Vagina (tissue), 2 donors: ENCODE measurements at places on chromosomes 12 and 14. TPM values are rescaled to one million over a fixed set of nuclear protein-coding genes. Genes with fewer than 3 reads are reported as not detected.

DNA sequence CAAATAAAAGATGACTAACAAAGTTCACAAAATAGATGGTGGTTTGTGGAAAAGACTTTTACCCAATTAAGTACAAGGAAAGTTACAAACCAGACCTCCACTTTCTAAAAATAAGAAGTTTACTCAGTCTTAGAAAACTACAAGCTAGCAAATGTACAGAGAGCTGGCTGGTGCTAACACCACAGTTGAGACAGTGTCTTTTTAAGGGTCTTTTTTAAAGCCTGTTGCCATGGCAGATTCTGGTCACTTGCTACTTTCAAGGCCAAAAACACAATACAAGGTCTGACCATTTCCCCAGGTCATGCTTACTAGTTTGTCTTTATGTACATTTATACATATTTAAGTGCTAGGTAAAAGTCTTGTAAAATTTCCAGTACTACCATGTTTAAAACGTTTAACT lies 2.4 kb downstream of the BTG1 start:
- DNase-seq, result no peak

- DNase-seq, result no peak
Measured at GRCh38 chr12:130747867-130748740, 32.0 kb upstream of the RIMBP2 start.

- DNase-seq, result no peak
Measured at GRCh38 chr12:118358612-118359540, 13.8 kb downstream of the TAOK3 start.

DNA sequence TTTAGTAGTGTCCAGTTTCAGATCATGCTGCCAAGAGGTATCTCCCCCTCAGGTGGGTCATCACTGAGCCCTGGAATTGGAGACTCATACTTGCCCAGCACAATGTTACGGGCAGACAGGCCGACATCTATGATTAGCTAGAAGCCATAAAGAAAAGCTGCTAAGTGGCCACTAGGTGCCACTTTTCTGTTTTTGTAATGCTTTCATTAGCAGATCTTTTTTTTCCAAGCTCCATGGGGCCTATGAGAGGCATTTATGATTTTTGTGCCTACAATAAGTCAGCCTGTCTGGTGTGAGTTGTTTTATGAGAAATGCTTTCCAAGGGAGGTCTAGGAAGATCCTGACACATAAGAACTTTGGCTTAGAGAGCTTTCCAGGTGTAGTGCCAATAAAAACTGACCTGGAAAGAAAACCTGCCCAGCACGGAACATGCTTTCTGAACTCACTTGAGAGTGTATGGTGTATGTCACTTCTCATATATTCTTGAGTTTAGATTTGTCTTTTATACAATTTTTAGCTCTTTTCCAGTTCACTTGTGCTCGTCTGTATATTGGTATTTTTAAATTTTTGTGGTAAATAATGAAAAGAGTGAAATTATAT lies 21.8 kb upstream of the SMCO2 start:
- DNase-seq, result no peak

DNA sequence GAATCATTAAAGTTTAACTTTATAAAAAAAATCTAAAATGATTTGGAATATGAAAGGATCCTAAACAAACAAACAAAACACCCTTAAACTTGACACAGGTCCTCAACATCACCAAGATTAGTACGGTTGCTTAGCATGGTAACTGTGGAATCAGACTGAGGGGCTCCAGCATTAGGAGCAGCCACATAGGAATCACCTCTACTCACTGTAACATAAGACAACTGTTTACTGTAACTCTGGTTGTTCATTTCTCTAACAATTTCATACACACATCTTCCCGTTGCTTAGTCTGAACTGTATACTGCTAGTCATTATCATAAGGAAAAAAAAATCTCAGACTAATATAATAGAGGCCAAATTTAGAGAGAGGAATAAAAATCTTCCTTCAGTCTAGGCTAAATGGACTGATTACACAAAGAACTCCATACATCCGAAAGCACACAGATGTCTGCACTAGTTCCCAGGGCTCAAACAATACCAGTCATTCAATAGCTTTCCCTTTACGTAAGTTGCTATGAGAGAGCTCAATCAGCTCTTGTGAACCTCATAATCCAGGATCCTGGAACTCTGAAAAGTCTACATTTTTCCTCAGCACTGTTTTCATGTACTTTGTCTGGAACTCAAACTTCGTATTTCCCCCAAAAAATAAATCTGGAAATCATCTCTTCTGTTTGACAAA lies 26.0 kb downstream of the LRP6 start:
- no peak for DNase-seq

DNA sequence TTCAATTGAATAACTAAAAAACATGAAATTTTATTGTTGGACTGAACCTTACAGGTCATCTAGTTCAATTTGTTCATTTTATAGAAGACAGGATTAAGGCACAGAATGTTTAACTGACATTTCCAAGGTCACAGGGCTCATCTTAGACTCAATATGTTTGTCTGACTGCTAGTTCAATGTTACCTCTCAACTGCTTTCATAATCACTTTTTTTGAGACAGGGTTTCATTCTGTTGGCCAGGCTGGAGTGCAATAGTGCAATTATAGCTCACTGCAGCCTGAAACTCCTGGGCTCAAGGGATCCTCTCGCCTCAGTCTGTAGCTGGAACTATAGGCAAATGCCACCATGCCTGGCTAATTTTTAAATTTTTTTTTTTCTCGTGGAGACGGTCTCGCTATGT lies 24.4 kb upstream of the ITGA5 start:
- no peak for DNase-seq

- no peak for DNase-seq
Measured at GRCh38 chr14:68898248-68899032, 80.7 kb downstream of the ACTN1 start.

- DNase-seq, result no peak
Measured at GRCh38 chr14:98297567-98297966, 974.4 kb downstream of the BCL11B start.

GRCh38 chr12:102903337-102904007 lies 13.6 kb downstream of the PAH start:
- no peak for DNase-seq

DNA sequence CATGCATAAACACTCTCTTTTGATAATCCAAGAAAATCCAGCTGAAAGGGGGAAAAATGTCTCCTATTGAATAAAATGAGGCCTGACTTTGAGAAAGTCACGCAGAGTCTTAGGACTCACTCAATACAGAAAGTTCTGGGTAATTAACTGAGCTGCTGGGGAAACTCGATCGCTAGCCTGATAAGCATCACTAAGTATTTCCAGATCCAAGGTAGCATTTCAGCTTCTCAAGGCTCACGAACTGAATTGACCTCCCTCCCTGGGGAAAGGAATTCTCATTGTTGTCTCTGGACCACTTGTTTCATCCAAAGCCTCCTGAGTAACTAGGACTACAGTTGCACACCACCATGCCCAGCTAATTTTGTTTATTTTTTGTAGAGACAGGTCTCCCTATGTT lies 13.8 kb upstream of the ANAPC5 start:
- DNase-seq, result no peak

DNA sequence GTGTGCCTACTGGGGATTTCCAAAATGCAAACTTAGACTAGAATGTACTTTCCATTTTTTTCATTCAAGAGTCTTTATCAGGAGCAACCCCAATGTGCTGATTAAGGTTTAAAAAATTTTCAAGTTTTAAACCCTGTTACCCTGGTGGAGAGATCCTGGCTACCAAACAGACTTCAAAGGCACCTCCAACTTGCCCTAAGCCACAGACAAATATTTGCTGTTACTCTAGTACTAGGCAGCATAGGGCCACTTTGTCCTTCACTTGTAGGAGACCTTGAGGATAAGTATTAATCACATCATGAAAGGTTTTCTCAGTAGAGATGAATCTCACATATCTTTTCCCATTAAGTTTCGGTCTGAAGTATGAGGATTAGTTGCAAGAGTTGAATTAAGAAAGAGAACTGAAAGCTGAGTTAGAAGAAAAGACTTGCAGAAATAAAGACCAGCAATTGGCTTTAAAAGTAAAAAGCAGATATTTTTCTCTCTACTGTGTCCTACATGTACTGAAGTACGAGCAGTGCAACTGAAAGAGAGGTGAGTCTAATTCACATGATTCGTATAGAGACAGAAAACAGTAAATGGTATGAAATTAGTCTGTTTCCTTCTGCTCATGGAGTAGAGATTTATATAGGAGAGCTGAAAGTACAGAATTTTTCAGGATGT lies 28.3 kb downstream of the NTN4 start:
- DNase-seq, result no peak

- DNase-seq, result no peak
Measured at GRCh38 chr14:63404906-63405305, 86.2 kb upstream of the GPHB5 start.

GRCh38 chr12:124515981-124516380 lies 51.4 kb downstream of the NCOR2 start:
- DNase-seq, result no peak

- no peak for DNase-seq
Measured at GRCh38 chr12:80864046-80864735, 73.5 kb downstream of the LIN7A start.

GRCh38 chr12:3115078-3115477 lies 37.9 kb downstream of the TSPAN9 start:
- no peak for DNase-seq

- no peak for DNase-seq
Measured at GRCh38 chr14:56543436-56543835, 36.2 kb upstream of the TMEM260 start.

GRCh38 chr12:56127485-56127887 lies 581 bp upstream of the ESYT1 start:
- DNase-seq, result no peak

- DNase-seq, result no peak
Measured at GRCh38 chr14:90194706-90195105, 61.6 kb upstream of the PSMC1 start.

- DNase-seq, result no peak
Measured at GRCh38 chr14:64704743-64705380, 638 bp downstream of the PLEKHG3 start.

DNA sequence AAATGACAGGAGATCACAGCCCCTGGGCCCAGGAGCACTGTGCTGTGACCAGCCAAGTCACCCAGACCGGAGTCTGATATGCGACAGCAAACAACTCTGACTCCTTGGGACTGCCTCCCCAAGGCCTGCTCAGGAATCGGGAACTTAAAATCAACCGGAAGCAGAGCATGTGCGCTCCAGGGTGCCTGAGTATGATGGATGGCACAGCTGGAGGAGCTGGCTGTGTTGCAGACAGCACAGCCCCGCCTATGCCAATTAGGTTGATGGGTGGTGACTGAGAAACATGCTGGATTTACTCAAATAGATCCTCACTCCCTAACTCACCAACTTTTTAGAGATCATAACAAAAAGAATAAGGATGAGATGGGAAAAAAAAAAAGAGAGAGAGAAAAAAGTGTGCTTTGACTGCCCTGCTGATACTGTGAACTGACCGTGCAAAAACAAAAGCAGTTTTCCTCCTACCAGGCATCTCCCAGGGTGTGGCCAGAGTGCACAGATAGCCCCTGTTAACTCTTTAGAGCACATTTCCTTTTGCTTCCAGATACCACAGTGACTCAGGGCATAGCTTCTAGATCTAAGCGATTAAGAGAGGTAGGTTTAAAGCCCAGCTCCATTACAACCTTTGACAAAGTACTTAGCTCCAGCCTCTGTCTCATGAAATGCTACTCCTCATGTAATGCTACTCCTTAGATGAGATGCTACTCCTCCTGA lies 27.4 kb upstream of the STON2 start:
- no peak for DNase-seq

- no peak for DNase-seq
Measured at GRCh38 chr14:79111987-79112501, 941.9 kb downstream of the NRXN3 start.

CACNA2D4 gene
- 2.2 TPM for total RNA-seq

AQP2 gene
- not detected for total RNA-seq

PCK2 gene
- 18.7 TPM for total RNA-seq

WSCD2 gene
- 4.2 TPM for total RNA-seq

AMIGO2 gene
- total RNA-seq, result 20.4 TPM

TAS2R10 gene
- not detected for total RNA-seq

OR10A7 gene
- not detected for total RNA-seq

PRB2 gene
- not detected for total RNA-seq

TCTN2 gene
- 6.1 TPM for total RNA-seq
